ENCODE measurements at places on chromosomes 4 and X.

DNA sequence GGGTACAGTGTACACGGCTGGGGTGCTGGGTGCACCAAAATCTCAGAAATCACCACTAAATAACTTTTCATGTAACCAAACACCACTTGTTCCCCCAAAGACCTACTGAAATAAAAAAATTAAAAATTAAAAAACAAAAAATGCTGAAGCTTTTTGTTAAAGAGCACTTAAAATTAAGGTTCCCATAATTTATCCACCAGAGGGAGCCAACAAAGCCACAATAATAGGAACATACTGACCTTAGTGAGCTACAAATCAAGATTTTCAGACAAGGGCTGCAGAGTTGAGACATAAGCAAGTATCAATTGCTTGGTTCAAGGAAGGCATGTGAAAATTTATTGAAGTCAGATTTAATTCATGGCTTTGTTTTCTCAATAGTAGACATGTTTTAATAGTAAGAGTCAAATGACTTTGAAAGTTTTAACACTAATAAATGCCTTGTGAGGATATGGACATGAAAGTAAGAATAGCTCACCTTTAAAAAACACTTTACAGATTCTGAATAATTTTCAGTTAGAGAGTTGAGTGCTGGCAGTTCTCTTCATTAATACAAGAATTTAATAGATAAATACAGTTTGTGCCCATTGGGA is 43.0 kb upstream of the SCOC start:
- no peak for DNase-seq

DNA sequence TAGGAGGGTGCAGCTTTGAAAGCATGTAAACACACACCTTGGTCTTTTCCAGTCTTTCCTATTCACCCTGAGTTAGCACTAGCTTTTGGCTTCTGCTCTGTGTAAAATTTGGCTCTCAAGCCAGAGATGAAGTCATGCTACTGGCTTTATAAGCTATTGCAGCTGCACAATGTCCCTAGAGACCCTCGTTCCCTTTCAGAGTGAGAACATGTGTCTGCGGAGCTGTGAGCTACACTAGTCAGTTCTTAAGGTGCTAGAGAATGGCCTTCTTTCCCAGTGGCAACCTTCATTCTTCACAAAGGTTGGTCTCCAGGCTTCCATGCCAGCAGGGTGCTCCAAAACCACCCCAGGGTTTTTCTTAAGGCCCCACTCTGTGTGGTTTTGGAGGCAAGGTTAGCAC is 199.1 kb downstream of the SPATA18 start:
- DNase-seq = peak; percentile 61

DNA sequence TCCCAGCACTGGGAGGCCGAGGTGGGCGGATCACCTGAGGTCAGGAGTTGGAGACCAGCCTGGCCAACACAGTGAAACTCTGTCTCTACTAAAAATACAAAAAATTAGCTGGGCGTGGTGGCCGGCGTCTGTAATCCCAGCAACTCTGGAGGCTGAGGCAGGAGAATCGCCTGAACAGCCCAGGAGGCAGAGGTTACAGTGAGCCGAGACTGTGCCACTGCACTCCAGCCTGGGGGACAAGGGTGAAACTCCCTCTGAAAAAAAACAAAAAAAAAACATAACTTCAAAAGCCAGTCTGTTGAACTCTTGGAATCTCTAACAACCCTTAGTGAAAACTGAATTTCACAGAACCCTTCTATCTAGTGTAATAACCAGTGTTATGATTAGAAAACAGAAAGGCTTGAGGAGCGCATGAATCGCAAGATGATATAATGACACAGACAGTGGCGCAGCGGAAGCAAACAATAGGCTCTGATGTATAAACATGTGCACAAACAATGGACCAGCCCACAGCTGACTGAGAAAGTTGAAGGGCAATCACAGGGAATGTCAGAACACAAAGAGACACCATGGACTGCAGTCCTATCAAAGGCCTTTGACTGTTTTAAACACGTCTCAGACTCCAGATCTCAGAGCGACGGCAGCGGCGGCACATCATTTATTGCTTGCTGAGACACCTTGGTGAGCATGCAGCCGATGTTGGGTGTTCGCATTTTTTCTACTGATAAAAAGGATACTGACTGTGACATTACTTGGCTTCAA is 81.6 kb downstream of the NSUN7 start:
- DNase-seq = no peak

- no peak for DNase-seq
These were observed 37.0 kb downstream of the SH2D1A start for GRCh38 chrX:124383354-124383753.

DNA sequence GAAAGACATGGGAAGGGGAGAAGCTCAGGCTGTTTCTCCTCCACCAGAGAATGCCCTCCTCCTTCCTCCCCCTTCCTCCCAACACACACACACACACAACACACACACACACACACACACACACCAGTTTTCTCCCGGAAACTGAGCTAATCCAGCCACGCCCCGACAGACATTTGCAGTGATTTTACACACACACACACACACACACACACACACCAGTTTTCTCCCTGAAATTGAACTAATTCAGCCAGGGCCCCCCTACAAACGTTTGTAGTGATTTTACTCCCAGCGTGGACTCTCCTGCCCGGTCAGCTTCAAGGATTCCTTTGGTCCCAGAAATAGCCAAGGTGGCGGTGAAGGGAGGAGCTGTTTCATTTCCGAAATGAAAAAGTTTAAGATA is 32.9 kb upstream of the STX18 start:
- DNase-seq = peak; percentile 46

GRCh38 chr4:184529283-184529682 is 54.9 kb upstream of the IRF2 start:
- DNase-seq = no peak
